Endodermal cell (in vitro differentiated cells): ENCODE measurements at places on chromosomes 12 and 14.

DNA sequence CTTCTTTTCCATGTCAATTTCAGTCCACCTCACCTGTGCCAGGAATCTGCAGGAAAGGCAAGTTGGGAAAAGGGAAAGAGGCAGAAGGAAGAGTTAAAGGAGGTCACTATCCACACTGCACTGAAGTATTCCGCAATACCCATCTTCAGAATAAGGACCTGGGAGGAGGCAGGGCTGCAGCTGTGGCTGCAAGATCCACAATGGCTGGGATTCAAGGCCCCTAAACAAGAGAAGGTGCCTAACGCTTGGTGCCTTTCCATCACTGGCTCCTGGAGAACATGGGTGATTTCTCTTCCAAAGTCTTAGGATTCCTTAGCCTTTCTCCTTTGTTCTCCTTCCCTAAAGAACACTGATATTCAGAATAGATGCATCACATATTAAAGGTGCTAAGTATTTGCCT lies 204.0 kb downstream of the GRIN2B start:
- peak; percentile 61 for DNase-seq

- DNase-seq, result no peak
Measured at GRCh38 chr12:25074954-25075353, 120.0 kb downstream of the DNAI7 start.

DNA sequence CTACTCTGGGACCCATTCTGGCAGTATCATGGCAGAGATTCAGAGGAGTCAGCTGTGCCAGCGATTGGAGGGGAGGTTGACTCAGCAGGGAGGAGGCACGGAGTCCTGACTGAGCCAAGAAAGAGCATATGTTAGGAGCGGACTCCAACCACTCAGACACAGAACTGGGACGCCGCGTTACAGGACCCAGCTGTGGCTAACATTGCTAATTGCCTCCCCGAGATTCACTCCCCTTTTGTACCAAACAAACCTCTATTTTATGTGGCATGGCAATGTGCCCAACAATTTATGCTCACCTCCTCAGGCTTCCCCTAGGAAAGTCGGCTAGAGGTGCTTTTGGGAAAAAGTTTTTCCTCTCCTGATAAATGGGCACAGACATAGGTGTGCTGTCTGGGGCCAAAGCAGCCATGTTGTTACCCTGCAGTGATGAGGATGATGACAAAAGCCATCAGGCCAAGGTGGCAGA lies 15.2 kb upstream of the CLIP1 start:
- no peak for DNase-seq

DNA sequence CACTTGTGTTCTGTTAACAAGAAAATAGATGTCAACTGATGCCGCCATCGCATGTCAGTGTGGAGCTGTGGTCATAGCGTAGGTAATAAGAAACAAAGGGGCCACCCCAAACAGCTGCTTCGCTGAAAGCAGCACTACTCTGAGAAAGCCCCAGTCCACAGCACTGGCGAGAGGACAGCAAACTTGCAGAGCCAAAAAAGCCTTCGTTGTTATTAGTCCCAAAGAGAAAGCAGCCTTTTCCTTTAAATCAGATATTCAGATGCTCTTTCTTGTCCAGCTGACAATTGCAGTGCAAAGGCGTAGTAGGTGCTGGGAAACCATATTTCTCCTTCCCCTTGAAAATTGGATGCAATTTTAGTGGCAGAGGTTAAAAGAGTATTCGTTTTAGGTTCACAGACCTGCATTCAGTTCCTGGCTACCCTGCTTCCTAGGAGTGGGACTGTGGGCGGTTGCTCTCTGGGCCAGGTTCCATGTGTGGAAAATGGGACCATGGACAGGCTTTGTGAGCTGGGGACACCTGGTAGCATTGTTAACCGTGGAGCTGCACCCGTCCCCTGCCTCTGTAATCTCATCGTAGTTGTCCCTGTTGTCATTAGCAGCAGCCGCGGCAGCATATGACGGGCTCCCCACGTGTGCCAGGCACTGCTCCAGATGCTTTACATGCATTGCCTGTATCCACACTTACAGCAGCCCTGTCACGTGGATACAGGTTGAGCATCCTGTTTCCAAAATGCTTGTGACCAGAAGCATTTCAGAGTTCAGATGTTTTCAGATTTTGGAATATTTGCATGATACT lies 54.2 kb downstream of the ELK3 start:
- peak; percentile 34 for DNase-seq

DNA sequence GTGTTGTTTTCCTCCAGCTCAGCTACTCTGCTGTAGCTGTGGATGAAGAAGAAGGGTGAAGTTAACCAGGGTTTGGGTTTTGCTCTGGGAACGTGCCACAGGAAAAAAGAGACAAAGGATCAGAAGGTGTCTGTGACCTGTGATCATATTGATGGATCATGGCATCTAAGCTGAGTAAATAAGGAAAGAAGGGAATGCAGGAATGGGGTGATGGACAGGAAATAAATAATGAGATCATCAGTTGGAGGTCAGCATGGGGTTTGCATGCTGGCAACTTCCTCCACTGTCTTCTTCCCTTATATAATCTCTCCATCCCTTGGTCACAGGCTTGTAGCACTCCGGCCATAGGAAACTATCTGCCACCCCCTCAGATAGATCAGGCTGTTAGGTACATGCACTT lies 430.3 kb upstream of the PDE3A start:
- no peak for DNase-seq
